ENCODE measurements at places on chromosomes 2 and 18.

DNA sequence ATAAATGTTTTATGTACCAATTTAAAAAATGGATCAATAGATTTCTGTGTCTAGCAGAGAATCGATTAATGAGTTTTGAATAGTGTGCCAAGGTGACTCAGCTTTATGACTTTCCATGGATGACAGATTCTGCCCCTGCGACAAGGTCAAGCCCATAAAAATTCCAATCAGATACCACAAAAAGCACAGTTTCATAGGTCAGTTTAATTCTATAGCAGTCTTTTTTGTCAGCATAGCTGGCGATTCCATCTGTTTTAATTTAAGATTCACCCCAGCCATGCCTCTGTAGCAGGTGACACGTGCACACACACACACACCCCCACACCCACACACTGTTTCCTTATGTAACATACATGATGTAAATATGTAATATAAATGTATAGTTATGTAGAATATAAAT is 28.9 kb downstream of the RAB31 start:
- no peak for DNase-seq

DNA sequence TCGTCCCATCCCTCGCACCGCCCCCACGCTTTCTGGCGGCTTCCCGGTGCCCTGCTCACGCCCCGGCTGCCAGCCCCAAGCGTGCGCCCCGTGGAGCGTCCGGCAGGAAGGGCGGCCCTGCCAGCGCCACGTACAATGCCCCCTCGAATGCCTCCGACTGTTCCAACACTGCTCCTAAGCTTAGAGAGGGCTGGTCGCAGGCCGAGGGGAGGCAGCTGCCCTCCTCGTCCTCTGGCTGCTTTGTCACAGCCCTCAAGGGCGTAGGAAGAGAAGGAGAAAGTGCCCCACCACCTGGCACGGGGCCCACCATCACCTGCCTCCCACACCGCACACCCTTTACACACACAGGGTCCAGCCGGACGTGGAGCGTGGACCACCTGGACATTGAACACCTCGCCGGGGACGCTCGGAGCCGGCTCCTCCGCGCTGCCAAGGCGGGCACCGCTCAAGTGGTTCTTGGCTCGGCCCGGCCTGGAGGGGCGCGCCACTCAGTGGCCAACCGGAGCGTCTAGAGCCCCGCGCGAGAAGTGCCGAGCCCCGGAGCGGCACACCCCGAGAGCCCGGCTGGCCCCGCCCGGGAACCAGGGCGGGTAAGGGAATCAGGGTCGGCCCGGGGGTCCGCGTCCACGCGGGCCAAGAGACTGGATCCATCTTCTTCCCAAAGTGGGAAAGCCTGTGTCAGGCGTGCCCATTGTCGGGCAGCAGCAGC is 830 bp downstream of the DNER start:
- peak; percentile 16 for DNase-seq

DNA sequence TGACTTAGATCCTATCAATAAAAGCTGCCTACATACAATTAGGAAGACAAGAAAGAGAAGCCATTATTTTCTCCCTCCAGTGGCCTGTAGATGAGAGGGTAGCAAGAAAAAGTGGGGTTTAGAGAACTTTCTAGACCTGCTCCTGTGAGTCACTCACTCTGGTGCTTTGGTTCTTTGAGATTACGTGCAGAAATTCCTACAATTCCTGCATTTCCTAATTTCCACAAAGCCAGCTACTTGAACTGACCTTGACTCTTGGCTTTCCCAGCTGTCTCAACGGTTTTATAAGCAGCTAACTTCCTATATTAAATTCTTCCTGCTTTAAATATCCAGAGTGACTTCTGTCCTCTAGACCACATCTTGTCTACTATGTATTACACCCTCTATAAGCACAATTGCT is 899.5 kb upstream of the KLHL29 start:
- no peak for DNase-seq

DNA sequence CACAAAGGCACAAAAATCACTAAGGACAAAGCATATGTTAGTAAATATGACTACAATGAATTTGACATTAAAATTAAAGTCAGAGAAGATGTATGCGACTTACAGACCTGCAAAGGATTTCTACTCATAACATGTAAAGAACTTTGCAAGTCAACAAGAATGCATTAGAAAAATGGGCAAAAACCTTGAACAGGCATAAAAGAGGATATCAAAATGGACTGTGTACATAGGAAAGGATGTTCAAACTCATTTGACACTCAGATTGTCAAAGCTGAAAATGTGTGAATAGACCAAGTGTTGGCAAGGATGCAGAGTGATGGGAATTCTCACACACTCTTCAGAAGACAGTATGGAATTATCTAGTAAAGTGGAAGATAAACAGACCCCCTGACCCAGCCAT is 94.9 kb downstream of the MYOM1 start:
- no peak for DNase-seq

DNA sequence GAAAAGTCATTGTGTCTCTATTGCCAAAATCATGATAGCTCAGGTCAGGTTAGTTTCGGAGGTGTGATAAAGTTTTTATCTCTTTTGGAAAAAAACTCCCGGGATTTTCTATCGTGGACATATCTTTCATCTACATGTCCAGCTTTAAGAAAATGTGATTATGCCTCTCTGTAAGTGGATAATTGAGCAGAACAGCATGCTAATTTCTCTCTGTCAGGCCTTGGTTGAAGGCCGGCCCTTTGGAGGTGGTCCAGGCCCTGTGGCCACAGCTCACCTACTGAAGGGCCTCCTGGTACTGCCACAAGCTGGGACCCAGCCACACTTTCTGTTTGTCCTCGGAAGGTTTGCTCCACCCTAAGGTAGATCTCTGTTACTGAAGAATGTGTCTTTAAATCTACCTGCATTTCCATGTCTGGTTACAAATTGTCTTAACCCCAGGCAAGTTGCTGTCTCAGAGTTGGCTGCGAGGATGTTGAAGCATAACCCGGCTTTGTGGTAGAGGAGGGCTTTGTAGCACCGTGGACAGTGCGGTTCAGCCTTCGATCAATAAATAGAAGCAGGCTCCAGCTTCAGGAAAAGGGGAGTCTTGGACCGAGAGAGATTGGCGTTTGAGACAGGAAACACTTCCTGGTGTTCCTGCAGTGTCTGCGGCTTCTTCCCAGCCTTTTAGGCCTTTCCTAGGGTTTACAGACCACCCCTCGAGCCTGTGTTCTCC is 25.5 kb downstream of the TCF7L1 start:
- DNase-seq = no peak

DNA sequence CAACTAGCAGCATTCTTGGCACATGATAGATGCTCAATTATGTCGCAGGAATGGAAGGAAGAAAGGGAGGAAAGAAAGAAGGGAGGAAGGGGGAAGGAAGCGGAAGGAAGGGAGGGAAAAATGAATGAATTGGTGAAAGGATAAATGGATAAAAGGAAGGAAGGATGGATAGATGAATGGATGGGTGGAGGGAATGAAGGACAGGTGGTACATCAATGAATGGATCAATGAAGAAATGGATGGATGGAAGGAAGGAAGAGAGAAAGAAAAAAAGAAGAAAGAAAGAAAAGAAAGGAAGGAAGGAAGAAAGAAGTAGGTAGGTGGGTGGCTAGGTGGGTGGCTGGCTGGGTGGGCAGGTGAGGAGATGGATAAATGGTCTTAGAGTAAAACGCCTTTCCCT is 56.8 kb downstream of the TWIST2 start:
- no peak for DNase-seq

GRCh38 chr2:85369500-85369899 is 14.9 kb downstream of the ELMOD3 start:
- no peak for DNase-seq

GRCh38 chr2:106115250-106115649 is 78.9 kb downstream of the UXS1 start:
- no peak for DNase-seq

GRCh38 chr18:48954886-48955819 is 4.4 kb upstream of the SMAD7 start:
- no peak for DNase-seq

GRCh38 chr2:213104092-213104902 is 47.1 kb downstream of the IKZF2 start:
- DNase-seq = no peak

GRCh38 chr2:186183406-186183805 is 302.7 kb upstream of the ZC3H15 start:
- no peak for DNase-seq

- no peak for DNase-seq
These were observed 91.7 kb downstream of the SEPTIN10 start for GRCh38 chr2:109522063-109522374.

DNA sequence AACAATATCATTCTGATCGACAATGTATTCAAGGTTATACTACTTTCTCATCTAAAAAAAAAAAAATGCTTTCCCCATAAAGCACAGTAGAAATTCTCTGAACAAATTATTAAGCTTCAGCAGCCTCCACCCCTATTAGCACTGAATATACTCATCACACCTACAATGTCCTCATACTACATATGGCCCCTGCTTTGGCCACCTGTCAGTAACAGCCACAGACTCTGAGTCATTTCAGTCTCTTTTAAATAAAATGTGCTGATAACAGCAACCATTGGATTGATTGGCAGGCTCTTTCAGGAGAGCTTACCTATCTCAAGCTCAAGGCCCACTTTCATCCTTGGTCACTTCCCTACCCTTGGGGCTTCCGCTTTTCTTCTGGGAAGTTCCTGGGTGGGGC is 236.7 kb downstream of the TMX3 start:
- DNase-seq = no peak

DNA sequence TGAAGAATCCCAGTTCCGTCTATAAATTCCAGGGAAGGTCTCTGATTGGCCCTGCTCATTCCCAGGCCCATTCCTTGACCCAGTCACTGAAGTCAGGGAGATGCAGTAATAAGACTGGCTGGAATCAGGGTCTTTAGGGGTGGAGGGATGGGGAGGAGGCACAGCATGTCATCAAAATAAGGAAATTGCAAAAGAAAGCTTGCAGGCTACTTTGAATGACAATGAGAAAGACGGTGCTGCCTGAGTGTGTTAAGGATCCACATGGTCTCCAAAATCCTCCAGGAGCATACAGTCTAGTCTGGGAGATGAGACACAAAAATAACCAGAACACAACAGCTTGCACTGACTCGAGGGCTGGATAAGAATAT is 2.0 kb upstream of the DES start:
- no peak for DNase-seq

DNA sequence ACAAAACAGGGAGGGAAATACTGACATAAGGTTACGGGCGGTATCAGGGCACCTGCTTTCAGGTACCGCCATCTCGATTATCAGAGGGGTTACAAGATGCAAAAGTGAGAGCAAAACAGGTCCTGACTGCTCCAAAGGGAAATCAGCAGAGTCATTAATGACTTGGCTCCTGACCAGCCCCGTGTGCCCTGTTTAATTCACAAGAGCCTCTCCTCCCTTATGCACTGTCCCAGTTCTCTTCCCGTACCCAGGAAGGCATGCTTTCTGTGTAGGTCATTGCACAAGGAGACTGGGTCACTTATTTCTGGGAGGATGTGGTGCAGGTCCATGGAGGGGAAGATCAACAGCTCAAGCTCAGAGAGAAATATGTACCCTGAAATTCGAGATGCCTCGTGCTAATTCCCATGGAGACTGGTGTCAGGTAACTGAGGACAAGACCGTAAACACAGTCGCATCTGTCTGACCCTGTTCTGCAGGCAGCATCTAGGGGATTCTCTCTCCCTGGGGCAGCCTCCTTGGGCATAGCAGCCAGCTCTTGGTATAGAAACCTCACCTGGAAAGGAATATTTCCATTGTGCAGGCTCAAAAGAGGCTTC is 79.9 kb downstream of the HNRNPLL start:
- DNase-seq = no peak

DNA sequence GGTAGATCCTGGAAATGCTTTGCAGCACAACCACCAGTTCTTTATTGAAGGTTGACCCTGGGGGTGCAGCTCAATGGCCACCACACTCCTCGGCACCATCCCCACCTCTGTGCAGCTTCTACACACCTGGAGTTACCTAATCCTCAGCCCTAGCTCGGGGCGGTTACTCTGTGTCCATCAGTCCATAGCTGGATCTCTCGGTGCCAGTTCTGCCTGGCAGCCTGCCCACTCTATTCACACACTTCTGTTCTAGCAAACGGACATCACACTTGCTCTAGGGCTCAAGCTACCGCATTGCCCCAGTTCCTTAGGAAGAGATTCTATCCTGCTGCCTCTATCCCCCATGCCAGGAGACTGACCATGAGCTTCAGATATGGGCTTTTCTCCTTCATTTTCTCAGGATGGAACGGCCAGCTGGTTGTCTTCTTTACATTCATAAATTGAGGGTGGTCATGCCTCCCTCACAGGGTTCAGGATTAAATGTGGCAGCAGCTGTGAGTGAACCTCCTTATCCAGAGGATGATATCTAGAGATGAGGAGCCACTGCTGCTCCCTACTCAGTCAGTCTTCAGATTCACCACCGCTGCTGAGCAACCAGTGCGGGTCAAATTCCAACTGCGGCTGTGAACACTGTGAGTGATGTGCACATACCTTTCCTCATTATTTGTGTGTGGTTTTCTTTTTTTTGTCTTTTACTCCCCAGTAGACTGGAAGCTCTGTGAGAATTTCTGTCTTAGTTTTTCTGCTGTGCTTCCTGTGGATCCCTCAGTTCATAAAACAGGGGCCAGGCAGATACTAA is 66.9 kb upstream of the TRIB2 start:
- no peak for DNase-seq

- DNase-seq = no peak
These were observed 180.1 kb downstream of the MGAT5 start for GRCh38 chr2:134433979-134434378.

DNA sequence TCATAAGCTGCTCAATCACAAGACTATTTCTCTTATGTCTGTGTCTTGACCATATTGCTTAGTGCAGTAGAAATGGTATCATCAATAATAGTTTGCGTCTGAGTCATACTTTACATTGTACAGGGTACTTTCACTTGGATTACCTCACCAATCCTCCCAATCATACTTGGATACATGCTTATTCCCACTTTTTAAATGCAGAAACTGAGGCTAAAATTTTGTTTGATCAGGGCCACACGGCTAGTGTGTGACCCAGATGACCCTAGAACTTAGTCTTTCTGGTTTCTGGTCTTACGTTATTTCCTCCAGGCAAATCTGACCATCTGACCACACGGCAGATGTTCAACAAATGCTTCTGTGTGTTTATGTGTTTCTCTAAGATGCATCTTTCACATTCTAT is 23.8 kb upstream of the CCL20 start:
- DNase-seq = no peak

GRCh38 chr2:236706803-236707202 is 137.2 kb downstream of the ACKR3 start:
- no peak for DNase-seq

- DNase-seq = no peak
These were observed 74.7 kb downstream of the PIAS2 start for GRCh38 chr18:46842583-46842982.

- no peak for DNase-seq
These were observed 117.6 kb upstream of the KLF7 start for GRCh38 chr2:207283356-207283755.

- no peak for DNase-seq
These were observed 9.3 kb downstream of the SEC11C start for GRCh38 chr18:59149007-59149406.

All from HEK293T (cell line).